Adrenal gland (tissue), 19 donors: ENCODE measurements at places on chromosomes 3 and 15.

DNA sequence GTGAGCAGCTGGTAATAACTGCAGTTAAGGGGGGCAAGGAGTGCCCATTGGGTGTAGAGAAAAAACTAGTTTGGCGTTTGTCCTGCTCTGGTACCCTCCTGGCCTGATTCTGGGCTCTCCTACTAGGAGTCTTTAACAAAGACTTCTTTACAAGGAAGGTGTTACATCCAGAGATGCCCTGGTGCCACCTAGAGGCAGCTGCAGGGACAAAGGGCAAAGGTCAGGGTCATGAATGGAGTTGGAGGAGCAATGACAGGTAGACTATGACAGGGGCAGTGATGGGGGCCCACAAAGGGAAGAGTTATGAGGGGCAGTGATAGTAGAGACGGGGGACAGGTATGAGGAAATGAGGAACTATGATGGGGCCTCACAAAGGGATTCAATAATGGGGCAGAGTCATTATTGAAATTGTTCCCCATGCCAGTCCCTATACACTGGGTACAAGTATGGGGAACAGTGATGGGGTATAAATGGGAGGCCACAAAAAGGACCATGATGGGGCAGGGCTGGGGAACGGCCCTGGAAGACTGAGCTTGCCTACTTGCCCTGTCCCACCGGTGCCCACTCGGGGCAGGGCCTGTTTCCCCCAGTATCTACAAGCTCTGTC, 7.9 kb downstream of the CCDC71 start:
- DNase-seq = peak; percentile 43

DNA sequence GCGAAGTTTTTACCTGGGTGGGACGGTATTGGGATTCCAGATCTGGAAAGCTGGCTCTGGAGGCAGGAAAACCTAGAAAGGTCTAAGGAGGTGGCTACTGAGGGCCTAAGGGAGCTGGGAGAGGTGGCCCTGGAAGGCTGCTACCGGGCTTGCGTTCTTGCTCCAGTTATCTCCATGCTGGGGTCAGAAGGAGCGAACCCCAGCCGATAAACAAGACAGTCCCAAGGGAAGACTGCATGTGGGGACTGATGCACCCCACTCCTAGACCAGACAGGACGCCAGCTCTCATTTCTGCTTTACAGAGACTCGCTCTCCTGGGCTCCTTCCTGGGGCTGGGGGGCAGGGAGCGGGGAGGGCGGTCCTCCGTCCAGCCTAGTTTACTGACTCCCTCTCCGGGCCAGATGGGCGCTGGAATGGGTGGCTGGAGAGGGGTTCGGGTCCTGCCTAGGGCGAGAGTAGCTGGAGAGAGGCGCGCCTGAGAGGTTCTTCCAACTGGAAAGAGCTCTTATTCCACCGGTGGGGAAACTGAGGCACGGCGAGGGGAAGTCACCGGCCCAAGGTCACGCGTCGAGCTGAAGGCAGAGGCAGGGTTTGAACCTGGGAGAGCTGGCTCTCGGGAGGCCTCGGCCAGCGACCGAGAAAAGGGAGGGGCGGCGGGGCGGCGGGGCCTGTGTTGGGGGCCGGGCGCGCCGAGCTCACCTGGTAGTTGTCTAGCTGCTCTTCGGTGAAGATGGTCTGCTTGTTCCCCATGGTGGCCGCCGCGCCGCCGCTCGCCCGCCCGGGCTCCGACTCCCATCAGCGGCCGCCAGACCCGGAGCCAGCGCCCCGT, 565 bp downstream of the CIB2 start:
- DNase-seq = peak; percentile 23

- no peak for DNase-seq
These were observed 73.3 kb downstream of the CHCHD6 start for GRCh38 chr3:126777366-126777765.

- DNase-seq = no peak
These were observed 111.9 kb downstream of the ATG7 start for GRCh38 chr3:11384074-11384473.

GRCh38 chr3:153282355-153282754, 120.3 kb downstream of the RAP2B start:
- no peak for DNase-seq

- peak; percentile 50 for DNase-seq
These were observed 18.1 kb upstream of the SLC22A13 start for GRCh38 chr3:38247366-38248035.
